ENCODE measurements at places on chromosomes 4 and X. TPM values are rescaled to one million over a fixed set of nuclear protein-coding genes. Genes with fewer than 3 reads are reported as not detected.

TEX13B gene
- total RNA-seq: not detected

SGMS2 gene
- total RNA-seq: 73.6 TPM

- H3K4me3 ChIP-seq: no peak overlapping the region
- no peak for DNase-seq
- no peaks in the 10 kb centered on the region for H3K36me3 ChIP-seq
- no peak overlapping the region for H3K27ac ChIP-seq
- no peaks in the 10 kb centered on the region for H3K27me3 ChIP-seq
Observed at GRCh38 chrX:153214934-153215333, 35.9 kb downstream of the MAGEA1 start.

DNA sequence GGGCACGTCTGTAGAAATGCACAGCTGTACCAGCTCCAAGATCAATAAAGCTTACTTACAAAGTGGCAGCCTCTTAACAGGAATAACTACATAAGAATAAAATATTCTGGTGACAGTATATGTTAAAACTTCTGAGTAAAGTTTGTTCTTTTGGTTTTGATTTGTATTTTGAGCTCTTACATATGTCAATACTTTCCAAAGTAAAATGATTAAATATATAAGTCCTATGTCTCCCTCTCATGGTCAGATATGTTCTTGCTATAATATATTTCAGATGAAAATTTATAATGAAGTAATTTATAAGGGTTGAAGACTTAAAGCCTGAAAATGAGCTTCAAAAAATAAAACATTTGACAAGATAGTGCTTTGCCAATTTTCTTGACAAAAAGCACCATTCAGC is 254.4 kb downstream of the NPFFR2 start:
- no peaks in the 10 kb centered on the region for H3K36me3 ChIP-seq
- no peak overlapping the region for H3K4me3 ChIP-seq
- DNase-seq: no peak

GRCh38 chr4:169661761-169662160 is 41.4 kb downstream of the CLCN3 start:
- DNase-seq: no peak
- H3K36me3 ChIP-seq: no peaks in the 10 kb centered on the region

DNA sequence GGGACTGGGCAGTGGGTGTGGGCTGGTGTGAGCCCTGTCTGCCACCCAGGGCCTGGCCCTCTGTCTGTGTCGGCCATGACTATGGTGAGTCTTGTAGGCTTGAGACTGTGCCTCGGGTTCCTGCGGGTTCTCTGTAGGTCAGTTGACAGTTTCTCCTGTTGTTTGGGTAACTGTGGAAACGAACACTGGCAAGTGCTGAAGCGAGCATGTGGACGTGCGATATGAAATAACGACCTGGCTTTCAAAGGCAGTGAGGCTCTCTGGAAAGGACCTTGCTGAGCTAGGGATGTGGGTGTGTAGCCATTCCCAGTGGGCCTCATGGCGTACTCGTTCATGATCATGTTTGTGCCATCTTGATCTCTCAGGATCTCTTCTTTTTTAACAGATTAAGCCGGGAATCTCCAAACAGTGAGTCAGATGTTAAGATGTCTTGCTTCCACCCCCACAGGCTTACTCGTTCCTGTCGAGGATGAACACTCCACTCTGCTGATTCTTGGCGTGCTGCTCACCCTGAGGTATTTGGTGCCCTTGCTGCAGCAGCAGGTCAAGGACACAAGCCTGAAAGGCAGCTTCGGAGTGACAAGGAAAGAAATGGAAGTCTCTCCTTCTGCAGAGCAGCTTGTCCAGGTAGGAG is 41.3 kb downstream of the HTT start:
- no peak overlapping the region for H3K27ac ChIP-seq
- no peaks in the 10 kb centered on the region for H3K4me1 ChIP-seq
- no peak overlapping the region for H3K4me3 ChIP-seq
- H3K27me3 ChIP-seq: no peaks in the 10 kb centered on the region
- DNase-seq: no peak
- H3K36me3 ChIP-seq: peaks cover 28% of the 10 kb centered on the region

- no peaks in the 10 kb centered on the region for H3K4me1 ChIP-seq
- H3K36me3 ChIP-seq: no peaks in the 10 kb centered on the region
- no peak overlapping the region for H3K27ac ChIP-seq
- H3K27me3 ChIP-seq: no peaks in the 10 kb centered on the region
- H3K4me3 ChIP-seq: no peak overlapping the region
Observed at GRCh38 chrX:137742846-137743245, 176.9 kb downstream of the ZIC3 start.

All from right atrium auricular region (tissue), 2 donors.